Fibroblast of skin of right biceps (primary cell): ENCODE measurements at places on chromosomes 7 and 10.

GRCh38 chr10:72308320-72308987 is 34.7 kb downstream of the DDIT4 start:
- peak; percentile 81 for DNase-seq

- no peak for DNase-seq
These were observed 11.7 kb downstream of the TMEM254 start for GRCh38 chr10:80090121-80090520.

- no peak for DNase-seq
These were observed 86.2 kb downstream of the AOAH start for GRCh38 chr7:36638140-36638539.

- DNase-seq, result no peak
These were observed 714 bp upstream of the CASP2 start for GRCh38 chr7:143287339-143287934.

DNA sequence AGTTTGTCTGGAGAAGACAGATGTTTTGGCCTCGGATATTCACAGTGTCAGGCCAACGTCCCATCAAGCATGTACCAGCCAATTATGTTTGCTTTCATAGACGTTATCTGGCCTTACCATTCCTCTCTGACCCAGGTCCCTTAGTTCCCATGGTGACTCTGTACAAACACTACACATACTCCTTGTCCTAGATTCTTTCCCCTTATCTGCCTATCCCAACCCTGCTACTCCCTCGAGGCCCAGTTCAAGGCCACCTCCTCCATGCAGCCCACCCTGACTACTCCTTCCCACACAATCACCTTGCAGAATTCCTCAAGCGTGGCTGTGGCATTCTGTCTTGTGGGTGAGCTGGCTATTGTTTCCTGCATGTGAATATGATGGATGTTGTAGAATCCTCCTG is 155.2 kb downstream of the PRKAG2 start:
- no peak for DNase-seq

GRCh38 chr10:99457813-99458212 is 27.4 kb upstream of the GOT1 start:
- DNase-seq, result peak; percentile 56

- no peak for DNase-seq
These were observed 51.1 kb upstream of the C1GALT1 start for GRCh38 chr7:7131273-7131672.

DNA sequence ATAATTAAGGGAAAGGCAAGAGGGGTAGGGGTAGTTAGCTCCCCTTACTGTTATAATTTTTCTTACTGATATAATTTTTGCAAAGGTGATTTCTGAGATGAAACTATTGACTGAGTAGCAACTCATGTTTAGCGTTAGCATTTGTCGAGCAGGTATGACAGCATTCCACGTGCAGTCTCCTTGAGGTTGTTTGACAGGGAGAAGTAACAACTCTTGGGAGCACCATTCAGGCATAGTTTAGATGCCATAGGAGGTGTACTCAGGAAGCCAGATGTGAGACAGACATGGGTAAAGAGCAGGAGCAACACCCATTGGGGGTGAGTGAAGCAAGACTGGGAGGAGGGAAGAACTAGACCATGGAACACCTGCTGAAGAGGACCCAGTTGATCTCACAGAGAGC is 96.6 kb upstream of the KLF6 start:
- DNase-seq, result no peak

- no peak for DNase-seq
These were observed 87.2 kb downstream of the NRF1 start for GRCh38 chr7:129698516-129699418.

- DNase-seq, result peak; percentile 98
These were observed 997.3 kb downstream of the LRMDA start for GRCh38 chr10:76428551-76429367.

GRCh38 chr7:151140826-151141225 is 26.7 kb downstream of the GBX1 start:
- no peak for DNase-seq

DNA sequence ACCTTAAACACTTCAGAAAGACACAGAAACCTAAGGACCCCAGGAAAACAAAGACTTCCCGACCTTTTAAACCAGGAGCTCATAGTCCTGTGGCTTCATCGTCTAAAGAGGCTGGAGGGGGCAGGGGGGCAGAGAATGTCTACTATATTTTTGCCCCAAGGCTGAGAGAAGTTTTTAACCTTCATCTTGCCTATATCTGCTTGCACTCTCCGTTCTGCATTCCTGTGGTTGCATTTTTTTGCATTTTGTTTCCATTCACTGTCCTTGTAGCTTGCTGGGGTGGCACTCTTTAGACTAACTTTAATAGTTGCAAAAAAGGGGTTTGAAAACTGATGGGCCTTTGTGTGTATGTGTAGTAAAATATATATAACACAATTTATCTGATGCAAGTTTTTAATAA is 23.7 kb downstream of the PRKAR2B start:
- DNase-seq, result peak; percentile 38

DNA sequence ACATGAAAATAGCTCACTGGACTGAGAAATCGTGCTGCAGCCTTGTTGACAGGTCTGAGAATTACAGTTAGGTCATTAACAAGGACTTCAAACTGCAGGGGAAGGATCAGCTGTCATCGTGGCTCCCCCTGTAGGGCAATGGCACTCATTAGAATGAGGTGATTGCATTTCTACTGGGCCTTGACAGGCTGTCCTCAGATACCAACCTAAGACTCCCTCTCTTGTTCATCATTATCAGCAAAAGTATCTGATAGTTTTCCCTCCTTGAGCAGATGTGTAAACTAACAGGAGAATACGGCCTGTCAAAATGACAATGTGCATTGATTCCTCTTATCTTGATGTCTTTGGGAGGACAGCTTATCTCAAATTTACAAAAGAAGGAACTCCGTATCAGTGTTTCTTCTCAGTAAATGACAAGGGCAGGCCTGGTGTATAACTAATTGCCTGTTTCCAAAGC is 648.5 kb upstream of the LRRN3 start:
- peak; percentile 16 for DNase-seq

- peak; percentile 49 for DNase-seq
These were observed 218.6 kb upstream of the INHBA start for GRCh38 chr7:41921453-41921981.

DNA sequence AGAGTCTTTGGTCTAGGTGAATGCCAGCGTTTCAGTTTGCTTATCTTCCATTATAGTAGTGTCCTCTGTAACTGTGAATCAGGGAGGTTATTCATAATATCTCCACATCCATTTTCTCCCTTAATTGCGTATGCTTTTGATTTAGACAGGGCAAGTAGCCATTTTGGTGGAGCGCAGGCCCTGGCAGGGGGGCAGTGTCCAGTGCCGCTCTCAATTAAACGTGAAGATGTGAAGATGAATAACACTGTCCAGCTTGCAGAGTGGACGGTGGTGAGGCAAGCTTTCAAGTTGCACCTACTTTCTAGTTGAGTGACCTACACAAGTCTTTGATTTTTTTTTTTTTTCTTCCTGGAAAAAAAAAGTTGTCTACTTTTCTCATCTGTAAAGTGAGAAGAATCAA is 4.5 kb downstream of the TSPAN14 start:
- DNase-seq, result no peak

DNA sequence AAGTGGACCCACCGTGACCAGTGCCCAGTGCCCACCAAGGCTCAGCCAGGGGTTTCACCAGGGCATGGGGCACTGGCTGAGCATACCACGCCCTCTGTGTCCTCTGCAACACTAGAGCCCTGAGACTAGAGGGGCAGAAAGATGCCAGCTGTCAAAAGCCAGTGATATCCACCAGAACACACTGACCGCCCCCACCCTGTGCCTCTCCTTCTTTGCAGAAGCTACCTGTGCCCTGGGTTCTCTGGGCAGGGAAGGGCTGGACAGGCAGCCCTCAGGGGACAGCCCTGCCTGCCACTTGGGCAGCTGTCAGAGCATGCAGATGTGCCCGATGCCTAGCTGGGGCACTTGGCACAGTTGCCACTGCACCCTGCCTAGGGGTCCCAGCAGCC is 494 bp downstream of the VSIR start:
- DNase-seq, result no peak

DNA sequence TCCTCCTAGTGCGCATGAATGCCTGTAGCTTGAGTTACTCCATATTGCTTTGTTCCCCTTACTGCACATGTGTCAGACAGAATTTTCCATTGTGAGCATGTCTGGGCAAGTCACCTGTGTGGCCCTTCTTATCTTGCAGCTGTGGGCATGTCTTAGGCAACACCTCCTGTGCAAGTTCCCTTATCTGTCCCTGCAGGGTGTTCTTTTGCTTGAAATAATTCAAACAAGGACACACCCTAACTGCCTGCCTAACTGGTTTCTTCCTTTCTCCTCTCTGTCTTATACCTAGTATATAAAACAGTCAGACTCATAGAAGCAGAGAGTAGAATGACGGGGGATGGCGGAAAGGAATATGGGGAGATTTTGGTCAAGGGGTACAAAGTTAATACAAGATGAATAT is 421.1 kb upstream of the SORCS1 start:
- DNase-seq, result no peak

DNA sequence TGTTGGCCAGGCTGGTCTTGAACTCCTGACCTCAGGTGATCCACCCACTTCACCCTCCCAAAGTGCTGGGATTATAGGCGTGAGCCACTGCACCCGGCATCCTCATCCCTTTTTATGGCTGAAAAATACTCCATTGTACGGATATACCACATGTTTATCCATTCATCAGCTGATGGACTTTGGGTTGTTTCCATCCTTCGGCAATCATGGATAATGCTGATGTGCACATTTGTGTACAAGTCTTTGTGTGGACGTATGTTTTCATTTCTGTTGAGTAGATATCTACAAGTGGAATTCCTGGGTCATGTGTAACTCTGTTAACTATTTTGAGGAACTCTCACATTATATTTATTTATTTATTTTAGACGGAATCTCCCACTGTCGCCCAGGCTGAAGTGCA is 5.7 kb upstream of the UCMA start:
- DNase-seq, result no peak

GRCh38 chr10:75210282-75211006 is at the start of gene VDAC2:
VDAC2 (plus strand) TSS chr10:75210796; CDS start chr10:75211159, 363 bp downstream.
- peak; percentile 91 for DNase-seq

- peak; percentile 85 for DNase-seq
These were observed 430.5 kb downstream of the MDFIC start for GRCh38 chr7:115352375-115352774.

DNA sequence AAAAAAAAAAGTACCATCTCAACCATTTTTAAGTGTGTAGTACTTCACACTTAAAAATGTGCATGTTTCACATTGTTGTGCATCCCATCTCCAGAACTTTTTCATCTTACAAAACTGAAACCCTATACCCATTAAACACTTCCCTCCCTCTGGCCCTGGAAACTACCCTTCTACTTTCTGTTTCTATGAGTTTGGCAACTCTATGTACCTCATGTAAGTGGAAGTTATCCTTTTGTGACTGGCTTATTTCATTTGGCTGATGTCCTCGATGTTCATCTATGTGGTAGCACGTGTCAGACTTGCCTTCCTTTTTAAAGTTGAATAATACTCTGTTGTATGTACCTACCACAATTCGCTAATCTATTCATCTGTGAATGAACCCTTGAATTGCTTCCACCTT is 12.2 kb downstream of the KCNMA1 start:
- no peak for DNase-seq

DNA sequence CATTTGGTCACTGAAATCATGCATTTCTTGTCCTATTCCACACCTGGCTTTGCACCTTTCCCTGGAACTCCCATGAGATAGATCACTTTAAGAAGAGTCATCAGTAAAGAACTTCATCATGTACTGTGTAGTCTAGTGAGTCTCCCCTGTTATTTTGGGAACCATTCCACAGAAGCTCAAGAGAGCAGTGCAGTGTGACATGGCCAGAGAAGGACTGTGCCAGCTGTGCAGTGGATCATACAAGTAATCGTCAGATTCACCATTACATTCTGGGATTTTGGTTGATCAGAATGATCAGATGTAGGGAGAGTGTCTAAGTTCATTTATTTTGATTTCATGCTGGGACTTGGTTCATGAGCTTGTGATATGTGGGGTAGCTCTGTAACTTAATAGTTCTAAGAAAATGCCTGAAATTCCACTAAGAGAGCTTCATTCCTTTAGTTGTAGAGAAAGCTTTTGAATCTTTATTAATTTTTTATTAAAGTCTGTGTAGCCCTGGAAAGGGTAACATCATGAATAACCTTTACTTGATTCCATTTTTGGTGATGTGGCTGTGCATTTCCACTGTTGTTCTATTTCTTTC is 166.8 kb downstream of the SUGCT start:
- peak; percentile 60 for DNase-seq

DNA sequence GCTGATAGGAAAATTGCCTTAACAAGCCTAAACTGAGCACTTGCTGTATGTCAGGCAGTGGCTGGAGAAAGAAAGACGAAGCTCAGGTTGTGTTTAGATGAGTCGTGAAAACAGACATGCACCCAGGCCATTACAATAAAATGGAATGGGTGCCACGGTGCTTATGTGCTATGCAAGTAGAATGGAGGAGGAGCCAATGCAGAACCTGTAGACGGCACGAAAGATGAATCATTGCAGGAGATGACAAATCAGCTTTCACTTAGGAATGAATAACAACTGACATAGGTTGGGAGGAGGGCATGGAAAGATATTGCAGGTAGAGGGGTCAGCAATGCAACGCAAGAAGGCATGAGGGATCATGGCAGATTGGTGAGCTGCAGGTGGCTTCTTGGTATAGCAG is 61.2 kb upstream of the ARHGAP21 start:
- DNase-seq, result no peak

- DNase-seq, result no peak
These were observed 182.2 kb downstream of the SORCS1 start for GRCh38 chr10:106982268-106982667.

DNA sequence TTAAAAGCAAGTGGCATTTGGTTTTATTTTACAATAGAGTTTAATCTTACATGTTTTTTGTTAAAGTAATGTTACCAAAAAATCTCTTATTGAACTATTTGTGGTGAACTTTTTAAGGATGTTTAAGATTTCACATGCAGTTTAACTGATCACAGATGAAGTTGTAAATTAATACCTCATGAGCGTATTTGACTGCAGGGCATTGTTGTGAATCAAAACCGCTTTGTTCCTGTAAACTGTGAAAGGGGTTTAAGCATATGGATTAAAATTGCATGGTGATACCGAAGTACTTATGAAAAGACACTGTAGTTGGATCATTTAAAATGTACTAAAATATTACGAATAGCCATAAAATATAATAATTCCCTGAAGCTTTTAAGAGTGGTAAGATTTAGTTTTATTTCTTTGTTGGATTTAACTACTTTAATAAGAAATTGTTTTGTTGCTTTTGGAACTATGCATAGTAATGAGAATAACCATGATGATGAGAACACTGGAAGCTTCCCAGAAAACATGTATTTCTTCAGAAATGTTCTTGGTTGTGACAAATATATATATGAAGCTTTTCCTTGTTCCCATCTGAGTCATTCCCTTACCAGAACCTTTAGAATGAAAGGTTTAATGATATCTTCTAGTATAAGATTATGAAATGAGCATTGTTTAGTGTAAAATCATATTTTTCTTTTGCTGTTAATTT is 131.3 kb downstream of the ADK start:
- peak; percentile 79 for DNase-seq

- DNase-seq, result no peak
These were observed 21.8 kb downstream of the KCP start for GRCh38 chr7:128888756-128889095.

GRCh38 chr10:35876248-35876647 is 234.2 kb upstream of the FZD8 start:
- DNase-seq, result peak; percentile 93

GRCh38 chr7:44977304-44977958 is 1.4 kb downstream of the MYO1G start:
- DNase-seq, result no peak
